ENCODE measurements at places on chromosomes 16 and 17.
A peak's percentile ranks its signal among the peaks of the same experiment; 100 is the strongest.

- no peak for DNase-seq
Observed at GRCh38 chr17:63498626-63499195, 21.9 kb downstream of the ACE start.

DNA sequence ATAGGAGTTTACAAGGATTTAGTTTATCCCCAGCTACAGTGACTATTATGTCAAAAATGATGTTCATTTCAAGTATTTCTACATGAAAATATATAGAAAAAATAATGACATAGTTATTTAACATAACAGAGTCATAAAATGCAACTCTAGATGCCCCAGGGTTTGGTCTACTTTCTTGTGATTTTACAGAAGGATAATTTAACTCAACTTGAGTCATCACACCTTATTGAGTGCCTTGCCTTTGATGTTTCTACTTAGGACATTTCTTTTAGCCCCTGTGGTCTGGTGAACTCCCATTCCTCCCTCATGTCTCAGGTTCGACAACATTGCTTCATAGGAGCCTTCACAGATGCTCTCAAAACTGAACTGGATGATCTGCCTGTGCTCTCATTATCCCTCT, 2.0 kb downstream of the KRT20 start:
- DNase-seq, result no peak

DNA sequence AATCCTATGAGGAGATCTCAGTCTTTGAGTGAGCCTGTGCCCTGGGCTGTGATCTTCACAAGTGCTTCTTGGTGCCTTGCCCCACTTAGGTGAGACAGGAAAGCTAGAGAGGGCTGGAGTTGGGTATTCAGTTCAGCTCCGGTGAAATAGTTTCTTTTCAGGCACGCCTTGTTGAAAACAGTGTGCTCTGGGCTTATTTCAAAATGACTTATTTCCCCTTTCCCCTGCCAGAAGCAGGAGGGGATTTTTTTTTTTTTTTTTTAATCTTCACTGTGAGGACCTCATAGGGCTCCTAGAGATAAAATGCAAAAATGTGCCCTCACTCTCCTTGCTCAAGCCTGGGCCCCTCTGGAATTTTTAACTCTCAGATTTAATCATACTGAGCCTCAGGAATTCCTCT, 27.2 kb downstream of the MOSMO start:
- DNase-seq, result peak; percentile 55

GRCh38 chr16:49023050-49023449, 258.6 kb downstream of the CBLN1 start:
- no peak for DNase-seq

- DNase-seq, result no peak
Observed at GRCh38 chr17:17204635-17205231, 1.4 kb downstream of the PLD6 start.

GRCh38 chr17:77726549-77727006, 231.9 kb upstream of the TNRC6C start:
- no peak for DNase-seq

GRCh38 chr16:10964891-10965326, 20.5 kb downstream of the CLEC16A start:
- no peak for DNase-seq

- DNase-seq, result no peak
Observed at GRCh38 chr16:12406158-12406557, 397.5 kb downstream of the CPPED1 start.

GRCh38 chr17:3738562-3739295, 15.0 kb downstream of the HASPIN start:
- no peak for DNase-seq

DNA sequence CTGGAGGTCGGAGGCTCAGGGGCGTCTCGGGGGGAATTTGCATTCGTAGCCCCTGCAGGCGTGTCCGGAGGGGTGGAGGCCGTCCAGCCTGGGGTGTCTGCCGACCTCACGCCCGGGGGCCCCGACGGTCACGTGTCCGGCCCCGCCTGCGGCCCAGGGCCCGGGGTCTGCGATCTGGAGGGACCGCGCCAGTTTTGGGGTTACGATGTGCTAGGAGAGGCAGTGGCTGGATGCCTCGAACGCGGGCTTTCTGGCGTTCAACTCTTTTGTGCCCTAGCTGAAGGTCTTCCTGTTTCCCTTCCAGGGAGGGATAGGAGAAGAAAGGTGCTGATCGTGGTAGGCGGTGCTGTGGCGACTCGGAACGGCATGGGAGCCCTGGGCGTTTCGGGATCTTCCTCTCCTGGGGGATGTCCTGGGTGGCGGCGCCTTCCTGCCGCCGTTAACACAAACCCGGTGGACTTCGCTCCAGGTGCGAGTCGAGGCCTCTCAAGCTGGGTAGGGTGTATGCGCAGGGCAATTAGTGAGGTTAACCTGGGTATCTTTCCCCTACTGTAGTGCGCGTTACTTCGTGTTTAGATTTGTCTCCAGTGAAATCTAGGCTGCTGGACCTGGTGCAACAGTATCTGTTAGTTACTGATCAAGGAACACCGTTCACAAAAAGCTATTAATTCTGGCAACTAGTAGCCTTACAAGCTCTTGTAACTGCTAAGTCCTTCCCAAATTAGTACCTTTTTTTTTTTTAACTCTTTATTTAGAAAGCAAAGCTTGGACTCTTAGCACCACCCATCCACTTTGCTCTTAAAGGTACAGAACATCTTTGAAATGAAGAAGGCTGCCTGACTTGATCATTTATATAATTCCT, 1.3 kb downstream of the AKAP1 start:
- DNase-seq, result peak; percentile 33

DNA sequence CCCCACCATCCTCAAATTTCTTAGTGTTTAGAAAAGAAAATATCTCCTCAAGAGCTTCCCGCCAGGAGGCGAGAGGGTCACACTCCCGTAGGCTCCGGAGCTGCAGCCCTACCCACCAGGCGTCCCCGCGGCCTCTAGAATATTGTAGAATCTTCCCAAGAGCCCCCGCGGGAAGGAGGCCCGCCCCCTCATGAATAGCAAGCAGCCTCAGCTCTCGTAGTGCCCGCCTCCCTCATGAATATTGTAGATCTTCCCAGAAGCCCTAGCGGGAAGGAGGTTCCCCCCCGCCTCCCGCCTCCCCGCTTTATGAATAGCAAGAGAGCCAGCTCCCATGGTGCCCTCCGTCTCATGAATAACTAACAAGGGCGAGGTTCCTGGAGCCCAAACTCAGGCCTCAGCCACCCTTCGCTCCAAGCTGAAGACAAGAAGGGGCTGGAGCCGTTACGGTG, at the start of gene FBXO47:
Gene FBXO47, minus strand, starts transcription at position 114 of the 449 bp plus-strand sequence. CDS start 4,378 bp downstream, outside the sequence.
- DNase-seq, result peak; percentile 92

GRCh38 chr16:56102183-56102686, 89.1 kb upstream of the GNAO1 start:
- DNase-seq, result no peak

DNA sequence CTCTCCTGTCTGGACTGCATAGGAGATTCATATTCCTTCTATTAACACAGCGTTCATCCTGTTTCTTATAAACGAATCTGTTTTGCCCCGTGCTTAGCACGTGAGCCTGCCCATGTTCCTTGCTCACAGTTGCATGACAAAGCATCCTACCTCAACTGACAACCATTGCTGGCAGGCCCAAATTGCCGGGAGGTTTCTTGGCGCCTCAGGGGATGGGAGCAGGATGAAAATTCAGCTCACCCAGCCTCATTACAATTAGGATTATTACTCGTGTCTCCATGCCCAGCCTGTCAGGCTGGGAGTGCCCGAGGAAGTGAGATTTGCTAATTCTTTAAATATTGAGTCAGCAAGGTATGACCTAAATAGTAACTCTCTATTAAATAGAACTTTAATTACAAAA, 36.7 kb upstream of the HELZ start:
- no peak for DNase-seq

- DNase-seq, result no peak
Observed at GRCh38 chr17:65297384-65297783, 160.2 kb downstream of the RGS9 start.

DNA sequence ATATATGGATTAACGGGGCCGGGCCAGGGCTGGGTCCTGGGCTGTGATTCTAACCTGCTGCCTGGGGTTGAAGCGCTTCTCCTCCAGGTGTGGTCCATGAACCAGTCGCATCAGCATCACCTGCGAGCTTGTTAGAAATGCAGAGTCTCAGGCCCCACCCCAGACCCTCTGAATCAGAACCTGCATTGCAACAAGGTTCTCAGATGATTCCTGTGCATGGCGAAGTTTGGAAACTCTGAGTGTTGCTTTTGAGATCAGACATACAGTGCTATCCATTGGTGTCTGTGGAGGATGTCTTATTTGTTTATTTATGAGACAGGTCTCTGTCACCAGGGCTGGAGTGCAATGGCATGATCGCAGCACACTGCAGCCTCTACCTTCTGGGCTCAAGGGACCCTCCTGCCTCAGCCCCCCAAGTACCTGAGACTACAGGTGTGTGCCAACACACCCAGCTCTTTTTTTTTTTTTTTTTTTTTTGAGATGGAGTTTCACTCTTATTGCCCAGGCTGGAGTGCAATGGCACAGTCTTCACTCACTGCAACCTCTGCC, 99.8 kb downstream of the PITPNC1 start:
- no peak for DNase-seq

DNA sequence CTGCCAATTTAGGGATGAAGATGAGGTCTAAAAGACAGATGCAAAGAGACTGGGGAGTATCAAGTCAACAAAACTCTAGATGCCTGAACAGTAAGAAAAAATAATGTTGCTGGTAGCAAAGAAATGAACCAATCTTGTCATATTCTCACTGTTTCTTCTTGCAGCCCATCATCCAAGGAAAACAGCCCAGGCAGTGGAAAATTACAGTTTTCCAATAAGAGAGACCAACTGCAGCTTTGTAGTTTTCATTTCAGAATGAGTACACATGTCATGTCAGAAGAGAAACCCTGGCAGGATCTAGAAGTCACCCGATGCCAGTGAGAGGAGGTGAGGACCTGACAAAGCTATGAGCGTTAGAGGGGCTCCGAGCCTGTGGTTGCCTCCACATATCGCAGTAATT, 500.4 kb upstream of the PSMD7 start:
- no peak for DNase-seq

DNA sequence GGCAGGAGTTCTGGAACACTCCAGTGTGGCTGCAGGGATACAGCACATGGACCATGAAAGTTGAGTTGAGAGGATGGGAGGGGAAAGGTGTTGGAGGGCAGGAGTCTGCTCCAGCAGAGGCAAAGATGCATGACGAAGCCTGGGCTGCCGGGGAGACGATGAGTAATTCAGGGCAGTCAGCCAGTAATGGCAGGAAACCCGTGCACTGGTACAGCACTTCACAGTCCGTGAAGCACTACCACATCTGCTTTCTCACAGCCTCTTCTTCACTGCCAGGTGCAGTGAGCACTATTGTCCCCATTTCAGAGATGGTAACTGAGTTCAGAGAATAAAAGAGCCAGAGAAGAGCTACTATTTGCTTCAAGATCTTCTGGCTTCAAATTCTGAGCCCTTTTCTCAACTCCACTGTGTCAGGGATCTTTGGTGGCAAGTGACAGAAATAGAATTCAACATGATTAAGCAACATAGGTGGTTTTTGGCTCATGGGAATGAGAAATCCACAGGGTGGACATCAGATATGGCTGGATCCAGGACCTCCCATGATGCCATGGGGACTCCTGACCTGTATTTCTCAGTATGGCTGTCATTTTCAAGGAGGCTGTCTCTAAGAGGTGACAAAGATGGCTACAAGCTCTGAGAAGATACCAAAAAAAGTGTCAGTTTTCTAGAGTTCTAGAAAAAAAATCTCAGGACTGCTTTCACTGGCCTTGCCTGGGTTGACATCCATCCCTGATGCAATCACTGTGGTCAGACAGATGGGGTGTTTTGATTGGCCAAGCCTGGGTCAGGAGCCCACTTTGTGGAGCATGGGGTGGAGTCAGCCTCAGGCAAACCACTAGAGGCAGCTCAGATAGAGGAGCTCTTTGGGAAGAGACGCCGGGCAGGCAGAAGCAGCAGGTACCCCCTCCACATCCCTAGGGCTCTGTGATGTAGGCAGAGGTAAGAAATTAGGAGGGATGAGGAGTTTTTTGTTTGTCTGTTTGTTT, 24.7 kb downstream of the IL21R start:
- peak; percentile 87 for DNase-seq

- no peak for DNase-seq
Observed at GRCh38 chr17:77297693-77298666, 157.2 kb downstream of the SEC14L1 start.

DNA sequence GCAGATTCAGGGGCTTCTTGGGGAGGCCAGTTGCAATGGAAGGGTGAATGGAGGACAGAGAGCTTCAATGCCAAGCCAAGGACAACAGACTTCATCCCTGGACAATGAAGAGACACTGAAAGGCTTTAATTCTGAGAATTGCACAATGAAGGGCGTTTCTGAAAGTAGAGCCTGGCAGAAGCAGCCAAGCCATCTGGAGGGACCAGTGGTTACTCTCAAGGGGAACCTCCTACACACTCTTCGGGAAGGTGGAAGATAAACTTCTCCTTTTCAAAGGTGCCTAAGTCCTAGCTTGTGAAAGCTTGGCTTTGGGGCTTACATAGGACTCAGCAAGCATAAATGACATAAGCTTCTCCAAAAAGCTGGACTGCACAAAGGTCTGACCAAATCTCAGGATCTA, 6.2 kb upstream of the CES1 start:
- peak; percentile 51 for DNase-seq

- no peak for DNase-seq
Observed at GRCh38 chr17:79691931-79692330, 38.8 kb upstream of the ENPP7 start.

DNA sequence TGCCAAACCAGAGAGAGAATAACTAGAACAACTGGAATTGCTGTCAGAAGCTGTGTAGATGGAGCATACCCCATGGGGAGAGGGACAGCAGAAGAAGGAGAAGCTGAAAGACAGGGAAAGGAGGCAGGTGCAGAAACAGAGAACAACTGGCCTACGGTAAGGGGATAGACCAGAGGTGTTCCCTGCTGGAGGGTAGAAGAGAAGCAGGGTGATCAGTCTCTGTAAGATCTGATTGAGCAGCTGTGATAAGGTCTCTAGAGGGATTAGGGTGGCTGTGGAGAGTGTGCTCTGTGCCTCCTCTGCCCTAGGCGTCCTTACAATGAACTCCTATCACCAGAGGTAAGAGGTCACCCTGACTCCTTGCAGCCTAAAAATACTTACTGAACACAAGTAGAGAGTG, 30.4 kb upstream of the HS3ST3B1 start:
- DNase-seq, result no peak

DNA sequence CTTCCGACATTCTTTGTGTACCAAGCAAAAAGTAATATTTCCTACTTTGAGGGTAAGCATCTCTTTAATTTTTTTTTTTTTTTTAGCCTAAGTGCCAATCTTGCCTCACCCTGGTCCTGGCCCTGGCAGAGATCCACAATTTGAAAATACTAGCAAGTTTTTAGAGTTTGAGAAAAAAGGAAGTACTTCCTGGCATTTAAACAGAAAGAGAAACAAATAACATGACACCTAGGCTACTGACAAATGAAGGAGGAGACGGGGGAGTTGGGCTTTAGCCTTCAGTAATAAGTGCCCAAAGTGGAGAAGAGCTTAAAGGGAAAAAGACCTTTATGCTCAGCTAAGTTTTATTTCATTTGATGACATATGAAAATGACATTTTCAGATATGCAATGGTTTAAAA, 92.8 kb downstream of the HS3ST3A1 start:
- no peak for DNase-seq

DNA sequence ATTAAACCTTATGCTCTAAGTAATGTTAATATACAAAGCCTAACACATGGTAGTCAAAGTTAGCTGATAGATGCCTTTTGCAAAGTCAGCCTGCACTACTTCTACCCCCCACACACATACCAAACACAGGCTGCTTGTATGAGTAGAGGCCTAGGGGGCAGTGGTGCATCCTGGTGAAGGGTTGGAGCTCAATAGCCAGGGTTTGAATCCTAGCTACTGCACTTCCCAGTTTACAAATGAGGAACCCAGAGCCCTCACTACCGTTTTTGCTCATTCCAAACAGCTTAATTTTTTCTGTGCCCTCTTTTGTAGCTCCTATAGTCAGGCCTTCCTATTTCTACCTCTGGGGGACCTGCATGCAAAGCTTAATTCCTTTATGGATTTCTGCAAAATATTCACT, 18.9 kb upstream of the HYDIN start:
- DNase-seq, result peak; percentile 38
